ENCODE measurements at places on chromosomes 1 and 21. TPM values are rescaled to one million over a fixed set of nuclear protein-coding genes. Genes with fewer than 3 reads are reported as not detected.

Gene HPDL
- 4.6 TPM for polyA plus RNA-seq

Gene SMIM1
- 4.7 TPM for polyA plus RNA-seq

Gene IPP
- 4.1 TPM for polyA plus RNA-seq

Gene UBE2U
- not detected for polyA plus RNA-seq

Gene TENT5C
- 6.3 TPM for polyA plus RNA-seq

Gene PLOD1
- 14.5 TPM for polyA plus RNA-seq

Gene OR2L3
- polyA plus RNA-seq = not detected

Gene GSTM1
- polyA plus RNA-seq = 74.4 TPM

DNA sequence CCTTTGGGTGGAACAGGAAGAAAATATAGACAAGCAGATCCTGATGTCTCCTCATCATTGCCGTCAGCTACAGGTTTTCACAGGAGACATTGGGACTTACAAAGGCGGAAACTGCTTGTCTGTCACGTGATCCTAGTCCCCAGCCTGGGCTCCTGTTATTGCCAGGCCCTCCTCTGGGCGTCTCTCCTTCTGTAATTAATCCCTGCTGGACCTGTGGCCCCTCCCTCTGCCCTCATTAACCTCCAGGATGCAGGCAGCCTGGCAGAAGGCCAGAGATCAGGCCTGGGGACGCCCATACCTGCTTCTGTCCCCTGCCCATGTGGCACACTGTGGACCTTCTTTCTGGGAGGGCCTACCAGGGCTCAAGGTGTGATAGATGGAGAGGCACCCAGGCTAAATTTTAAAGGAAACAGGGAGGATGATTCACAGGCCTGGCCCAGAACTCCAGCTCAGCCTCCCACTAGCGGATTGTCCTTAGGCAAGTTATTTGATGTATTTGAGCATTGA is 2.4 kb downstream of the S100A5 start:
- H3K27me3 ChIP-seq = no peaks in the 10 kb centered on the region
- peaks cover 77% of the 10 kb centered on the region for H3K4me1 ChIP-seq
- no peak overlapping the region for H3K27ac ChIP-seq
- H3K4me3 ChIP-seq = no peak overlapping the region
- peaks cover 16% of the 10 kb centered on the region for H3K36me3 ChIP-seq

DNA sequence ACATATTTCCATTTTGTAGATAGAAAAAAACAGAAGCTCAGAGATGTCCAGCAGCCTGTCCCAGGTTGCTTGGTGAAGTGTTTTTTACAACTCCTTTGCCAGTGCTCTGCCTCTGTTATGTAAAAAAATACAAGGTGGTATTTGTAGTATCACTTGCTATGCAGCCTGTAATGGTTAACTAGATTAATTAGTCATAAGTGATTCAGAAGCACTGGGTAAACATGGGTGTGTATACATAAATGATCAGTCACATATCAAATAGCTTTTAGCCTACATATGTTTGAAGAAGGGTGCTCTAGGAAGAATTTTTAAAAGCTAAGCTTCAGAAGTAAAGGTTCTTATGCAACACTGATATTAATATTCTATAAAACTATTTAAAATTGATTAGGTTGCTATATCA is 70.0 kb upstream of the MAGI3 start:
- H3K36me3 ChIP-seq = no peaks in the 10 kb centered on the region
- no peaks in the 10 kb centered on the region for H3K27me3 ChIP-seq
- no peaks in the 10 kb centered on the region for H3K4me1 ChIP-seq
- DNase-seq = no peak

- no peaks in the 10 kb centered on the region for H3K4me1 ChIP-seq
- no peak within 1 kb of the TSS for H3K27ac ChIP-seq
- H3K4me3 ChIP-seq = no peak within 1 kb of the TSS
- H3K36me3 ChIP-seq = no peaks in the 10 kb centered on the region
- no peaks in the 10 kb centered on the region for H3K27me3 ChIP-seq
These were observed at the start of gene CFHR4 for GRCh38 chr1:196887515-196888239. TSS of gene CFHR4 (plus strand) at chr1:196888052. CDS start at chr1:196888151, 99 bp downstream.

GRCh38 chr1:53581476-53581875 is 122.3 kb downstream of the DMRTB1 start:
- peak; percentile 11 for DNase-seq
- no peaks in the 10 kb centered on the region for H3K36me3 ChIP-seq
- no peaks in the 10 kb centered on the region for H3K27me3 ChIP-seq
- H3K27ac ChIP-seq = no peak overlapping the region

DNA sequence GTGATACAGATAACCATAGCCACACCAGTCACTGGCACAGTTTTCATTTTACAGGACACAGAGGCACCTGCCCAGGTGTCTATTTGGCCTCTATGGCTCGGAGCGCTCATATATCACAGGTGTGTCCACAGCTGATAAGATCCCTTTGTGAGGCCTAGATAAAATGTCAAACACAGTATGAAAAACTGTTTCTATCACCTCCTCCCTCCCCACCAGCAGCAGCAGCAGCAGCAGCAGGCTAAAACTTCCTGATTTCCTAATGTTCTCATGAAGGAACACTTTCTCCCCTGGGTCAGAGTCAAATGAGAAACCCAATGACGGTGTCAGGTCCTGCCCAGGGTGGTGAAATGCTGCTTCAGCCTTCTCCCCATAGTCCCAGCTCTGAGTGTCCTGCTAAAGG is 24.4 kb downstream of the ELAPOR1 start:
- peaks cover 23% of the 10 kb centered on the region for H3K4me1 ChIP-seq
- no peaks in the 10 kb centered on the region for H3K27me3 ChIP-seq
- H3K27ac ChIP-seq = peak overlapping the region; percentile 23
- no peaks in the 10 kb centered on the region for H3K36me3 ChIP-seq
- no peak for DNase-seq
- H3K4me3 ChIP-seq = no peak overlapping the region

DNA sequence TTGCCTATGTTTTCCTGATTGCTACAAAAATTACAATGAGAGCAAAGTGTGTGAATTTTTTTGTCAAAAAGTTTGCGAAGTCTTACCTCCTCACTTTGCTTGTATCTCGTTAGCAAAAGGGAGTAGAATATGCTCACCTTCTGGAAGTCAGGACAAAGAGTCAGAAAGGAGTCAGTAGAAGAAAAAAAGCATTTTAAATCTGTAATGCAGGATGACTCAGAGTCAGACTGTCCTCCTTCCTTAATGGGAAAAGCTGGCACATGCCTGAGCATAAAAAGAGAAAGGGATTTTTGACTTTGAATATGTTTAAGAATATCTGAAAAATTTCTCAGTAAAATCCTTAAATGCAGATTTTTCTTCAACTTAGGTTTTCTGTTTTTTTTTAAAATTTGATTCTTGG is 14.2 kb upstream of the VN1R5 start:
- H3K27me3 ChIP-seq = no peaks in the 10 kb centered on the region
- no peaks in the 10 kb centered on the region for H3K36me3 ChIP-seq
- H3K27ac ChIP-seq = no peak overlapping the region
- no peak for DNase-seq
- no peaks in the 10 kb centered on the region for H3K4me1 ChIP-seq

DNA sequence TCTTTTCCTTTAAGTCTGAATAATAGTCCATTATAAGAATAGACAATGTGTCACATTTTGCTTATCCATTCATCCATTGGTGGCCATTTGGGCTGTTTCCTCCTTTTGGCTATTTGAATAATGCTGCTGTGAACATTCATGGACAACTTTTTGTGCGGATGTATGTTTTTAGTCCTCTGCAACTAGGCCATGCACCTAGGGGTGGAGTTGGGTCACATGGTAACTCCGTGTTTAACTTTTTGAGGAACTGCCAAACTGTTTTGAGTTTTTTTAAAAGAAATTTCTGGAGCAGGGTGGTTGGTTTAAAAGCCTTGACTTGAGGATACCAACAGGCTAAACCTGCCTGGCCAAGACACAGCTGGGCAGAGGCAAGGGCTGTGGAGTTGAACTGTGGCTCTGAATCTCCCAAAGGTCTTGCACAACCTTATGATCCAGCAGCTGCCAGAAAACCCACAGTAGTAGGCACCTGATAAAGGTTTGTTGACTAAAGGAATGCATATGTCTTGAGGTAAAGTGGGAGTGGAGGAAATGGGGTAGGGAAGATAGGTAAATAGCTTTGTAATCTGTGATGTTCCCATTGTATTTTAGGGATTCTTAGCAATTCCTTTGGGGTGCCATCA is 5.6 kb upstream of the RPTN start:
- DNase-seq = no peak
- no peaks in the 10 kb centered on the region for H3K27me3 ChIP-seq
- no peak overlapping the region for H3K4me3 ChIP-seq
- no peak overlapping the region for H3K27ac ChIP-seq

- no peaks in the 10 kb centered on the region for H3K36me3 ChIP-seq
- no peak overlapping the region for H3K27ac ChIP-seq
- no peaks in the 10 kb centered on the region for H3K27me3 ChIP-seq
- no peak overlapping the region for H3K4me3 ChIP-seq
These were observed 22.7 kb upstream of the CD55 start for GRCh38 chr1:207298636-207299398.

DNA sequence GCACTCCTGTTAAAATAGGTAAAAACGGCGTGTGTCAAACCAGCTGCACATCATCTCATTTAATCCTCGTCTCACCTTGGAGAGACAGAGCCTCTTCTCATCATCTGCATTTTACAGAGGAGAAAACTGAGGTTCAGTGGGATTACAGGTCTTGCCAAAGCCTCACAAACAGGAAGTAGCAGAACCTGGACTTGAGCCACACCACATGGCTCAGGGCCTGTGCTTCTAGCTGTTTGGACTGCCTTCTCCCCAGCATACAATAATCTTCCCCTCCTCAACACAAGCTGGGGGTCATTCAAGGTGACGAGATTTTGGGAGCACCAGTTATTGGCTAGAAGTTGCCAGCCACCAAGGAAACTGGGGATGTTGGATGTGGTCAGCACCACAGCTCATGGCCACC is 167.9 kb upstream of the ZC3H12A start:
- DNase-seq = no peak
- H3K4me3 ChIP-seq = no peak overlapping the region

GRCh38 chr1:215523128-215523861 is 43.8 kb upstream of the KCTD3 start:
- peaks cover 6% of the 10 kb centered on the region for H3K4me1 ChIP-seq
- H3K36me3 ChIP-seq = no peaks in the 10 kb centered on the region
- H3K27ac ChIP-seq = no peak overlapping the region
- DNase-seq = no peak
- H3K4me3 ChIP-seq = no peak overlapping the region

GRCh38 chr1:1360506-1361169 is 2.3 kb upstream of the MXRA8 start:
- peaks cover 35% of the 10 kb centered on the region for H3K27me3 ChIP-seq
- H3K27ac ChIP-seq = peak overlapping the region; percentile 80
- peak; percentile 69 for DNase-seq
- no peaks in the 10 kb centered on the region for H3K36me3 ChIP-seq
- no peak overlapping the region for H3K4me3 ChIP-seq

DNA sequence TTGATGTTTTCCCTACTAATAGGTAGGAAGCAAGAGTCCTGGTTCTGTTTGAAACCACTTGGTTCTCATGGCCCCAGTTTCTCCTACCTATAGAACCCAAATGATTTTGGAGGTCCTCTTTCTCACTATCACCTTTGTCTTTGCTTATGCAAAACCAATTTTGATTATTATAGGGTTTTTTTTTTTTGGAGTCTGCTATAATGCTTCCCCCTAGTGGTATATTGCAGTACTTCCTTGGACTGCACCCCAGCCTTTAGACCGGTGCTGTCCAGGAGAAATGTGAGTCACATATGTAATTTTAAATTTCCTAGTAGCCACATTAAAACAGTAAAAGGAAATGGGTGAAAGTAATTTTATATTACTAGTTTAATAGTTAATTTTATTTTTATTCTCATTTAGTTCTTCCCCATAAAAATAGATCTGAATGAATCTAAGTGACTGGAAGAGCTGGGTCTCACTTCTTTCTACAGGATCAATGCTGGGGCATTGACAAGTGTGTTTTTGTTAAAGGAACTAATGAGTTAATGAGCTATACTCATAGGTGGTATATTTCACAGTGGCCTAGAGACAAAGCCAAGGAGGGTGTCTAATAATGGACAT is 10.6 kb downstream of the FCMR start:
- DNase-seq = no peak
- H3K27me3 ChIP-seq = no peaks in the 10 kb centered on the region
- no peak overlapping the region for H3K4me3 ChIP-seq
- H3K4me1 ChIP-seq = peaks cover 99% of the 10 kb centered on the region

DNA sequence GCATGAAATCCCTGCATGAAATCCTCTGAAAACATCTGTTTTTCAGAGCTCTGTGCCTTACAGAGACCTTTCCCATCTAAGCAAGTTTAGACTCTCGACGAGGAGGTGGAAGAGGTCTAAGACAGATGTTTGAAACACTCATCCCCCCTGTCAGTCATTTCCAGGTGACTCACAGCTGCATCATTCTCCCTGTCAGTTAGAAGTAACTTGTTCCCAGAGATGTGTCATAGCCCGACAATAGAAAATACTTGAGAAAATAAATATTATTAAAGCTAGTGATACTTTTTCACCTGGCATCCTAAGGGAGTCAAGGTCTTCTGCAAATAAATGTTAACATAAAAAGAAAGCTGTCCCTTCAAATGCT is 41.6 kb upstream of the SEC16B start:
- no peaks in the 10 kb centered on the region for H3K27me3 ChIP-seq
- H3K36me3 ChIP-seq = peaks cover 17% of the 10 kb centered on the region
- H3K27ac ChIP-seq = no peak overlapping the region

DNA sequence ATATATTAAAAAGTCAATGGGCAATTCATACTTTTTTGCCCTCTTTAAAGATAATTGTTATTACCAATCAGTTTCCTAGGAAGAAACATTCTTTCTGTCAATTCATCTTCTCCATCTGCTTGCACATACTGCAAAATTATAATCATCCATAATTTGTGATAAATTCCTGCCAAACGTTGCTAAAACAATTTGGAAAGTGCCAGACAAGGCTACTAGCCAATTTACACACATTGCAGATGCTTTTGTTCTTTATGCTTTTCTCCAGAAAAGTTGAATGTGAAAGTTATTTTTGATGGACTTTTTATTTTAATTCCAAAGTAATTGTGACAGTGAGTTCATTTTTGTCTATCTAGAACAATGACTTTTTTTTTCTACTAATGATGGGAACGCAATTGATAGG is 992.8 kb upstream of the ADGRL2 start:
- H3K4me1 ChIP-seq = no peaks in the 10 kb centered on the region
- H3K4me3 ChIP-seq = no peak overlapping the region
- H3K27me3 ChIP-seq = no peaks in the 10 kb centered on the region
- H3K27ac ChIP-seq = no peak overlapping the region

GRCh38 chr21:33441489-33442477 is 38.0 kb downstream of the TMEM50B start:
- H3K27me3 ChIP-seq = no peaks in the 10 kb centered on the region
- peaks cover 24% of the 10 kb centered on the region for H3K36me3 ChIP-seq
- no peak overlapping the region for H3K4me3 ChIP-seq
- DNase-seq = peak; percentile 78

GRCh38 chr1:173635116-173635515 is at the start of gene TEX50:
TSS of gene TEX50 (plus strand) at chr1:173635338. CDS start at chr1:173635522, 184 bp downstream.
- DNase-seq = no peak
- no peak within 1 kb of the TSS for H3K4me3 ChIP-seq
- H3K4me1 ChIP-seq = no peaks in the 10 kb centered on the region
- H3K36me3 ChIP-seq = no peaks in the 10 kb centered on the region
- H3K27ac ChIP-seq = no peak within 1 kb of the TSS
- no peaks in the 10 kb centered on the region for H3K27me3 ChIP-seq

GRCh38 chr1:3858231-3858981 is 1.1 kb downstream of the DFFB start:
- H3K36me3 ChIP-seq = no peaks in the 10 kb centered on the region
- H3K27me3 ChIP-seq = no peaks in the 10 kb centered on the region
- peak overlapping the region; percentile 92 for H3K27ac ChIP-seq

- peaks cover 16% of the 10 kb centered on the region for H3K4me1 ChIP-seq
- no peak for DNase-seq
- peaks cover 21% of the 10 kb centered on the region for H3K27me3 ChIP-seq
These were observed 26.1 kb upstream of the SMIM12 start for GRCh38 chr1:34885405-34886247.

GRCh38 chr1:225765982-225766674 is 11.5 kb upstream of the SRP9 start:
- no peaks in the 10 kb centered on the region for H3K27me3 ChIP-seq
- no peaks in the 10 kb centered on the region for H3K36me3 ChIP-seq
- peaks cover 62% of the 10 kb centered on the region for H3K4me1 ChIP-seq
- DNase-seq = peak; percentile 5
- H3K27ac ChIP-seq = no peak overlapping the region
- no peak overlapping the region for H3K4me3 ChIP-seq
